H4 (cell line): ENCODE measurements at places on chromosomes 12 and 14. TPM values are rescaled to one million over a fixed set of nuclear protein-coding genes. Genes with fewer than 3 reads are reported as not detected.

DNA sequence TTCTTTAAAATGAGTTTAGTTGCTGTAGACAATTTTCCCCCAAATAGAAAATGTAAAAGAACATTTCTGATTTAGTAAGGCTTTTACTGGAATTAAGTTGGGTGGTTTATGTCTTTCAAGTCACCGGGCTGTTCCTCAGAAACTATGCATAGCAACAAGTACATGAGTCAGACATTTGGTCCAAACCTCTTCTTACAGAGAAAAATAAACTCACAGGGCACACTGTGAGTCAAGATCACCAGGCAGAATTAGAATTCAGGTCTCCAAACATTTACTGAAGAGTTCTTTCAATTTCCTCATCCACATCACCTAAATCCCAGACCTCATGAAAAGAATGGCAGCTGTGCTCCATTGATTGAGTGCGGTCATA, 476.1 kb upstream of the SOX5 start:
- DNase-seq: no peak

RABGGTA gene
- total RNA-seq: 15.1 and 18.9 TPM in 2 replicates

DNA sequence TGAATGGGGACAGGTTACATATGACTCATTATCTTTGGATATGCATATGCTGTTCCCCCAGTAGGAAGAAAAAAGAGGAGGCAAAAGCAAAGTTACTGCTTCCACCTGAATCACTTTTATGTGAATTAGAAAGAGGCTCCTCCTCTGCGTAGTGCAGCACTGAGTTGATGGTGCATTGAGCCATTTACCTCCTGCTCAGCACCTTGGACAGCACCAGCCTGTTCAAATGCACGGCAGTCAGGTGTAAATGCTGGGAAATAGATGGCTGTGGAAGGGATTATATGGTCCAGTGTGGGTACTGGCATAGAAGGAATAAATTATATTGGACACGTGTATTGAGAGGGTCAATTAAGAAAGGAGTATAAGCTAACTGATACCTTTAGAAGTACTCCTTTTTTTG, 541.9 kb upstream of the SEL1L start:
- DNase-seq: peak; percentile 6

DBX2 gene
- not detected in 2 replicates for total RNA-seq

NGB gene
- not detected in 2 replicates for total RNA-seq

DNA sequence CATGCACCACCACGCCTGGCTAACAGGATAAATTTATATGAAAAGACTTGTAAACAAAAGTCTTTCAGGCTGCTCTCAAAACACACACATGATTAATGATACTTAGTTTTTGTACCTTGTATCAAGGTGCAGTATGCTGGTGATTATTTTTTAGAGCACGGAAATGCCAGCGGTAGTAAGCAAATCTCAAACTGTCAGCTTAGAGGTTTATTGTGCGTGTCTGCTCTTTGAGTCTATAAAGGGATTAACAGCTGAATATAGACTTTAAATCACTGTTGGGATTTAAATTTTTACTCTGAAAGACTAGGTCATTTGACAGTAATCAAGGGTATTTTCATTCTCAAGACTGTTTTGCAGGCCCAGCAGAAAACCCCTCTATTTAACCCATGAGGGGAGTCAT, 50.5 kb downstream of the PLEKHA5 start:
- no peak for DNase-seq
